ENCODE measurements at places on chromosomes 2 and 18. TPM values are rescaled to one million over a fixed set of nuclear protein-coding genes. Genes with fewer than 3 reads are reported as not detected.

The BMP10 gene
- total RNA-seq = not detected

The KCNJ13 gene
- not detected for total RNA-seq

The CGREF1 gene
- total RNA-seq = 1.8 TPM

The SIX2 gene
- total RNA-seq = not detected

The PDE1A gene
- 11.2 TPM for total RNA-seq

The G6PC2 gene
- total RNA-seq = not detected

The CCDC150 gene
- 0.58 TPM for total RNA-seq
